ENCODE measurements at places on chromosomes 7 and 10.

DNA sequence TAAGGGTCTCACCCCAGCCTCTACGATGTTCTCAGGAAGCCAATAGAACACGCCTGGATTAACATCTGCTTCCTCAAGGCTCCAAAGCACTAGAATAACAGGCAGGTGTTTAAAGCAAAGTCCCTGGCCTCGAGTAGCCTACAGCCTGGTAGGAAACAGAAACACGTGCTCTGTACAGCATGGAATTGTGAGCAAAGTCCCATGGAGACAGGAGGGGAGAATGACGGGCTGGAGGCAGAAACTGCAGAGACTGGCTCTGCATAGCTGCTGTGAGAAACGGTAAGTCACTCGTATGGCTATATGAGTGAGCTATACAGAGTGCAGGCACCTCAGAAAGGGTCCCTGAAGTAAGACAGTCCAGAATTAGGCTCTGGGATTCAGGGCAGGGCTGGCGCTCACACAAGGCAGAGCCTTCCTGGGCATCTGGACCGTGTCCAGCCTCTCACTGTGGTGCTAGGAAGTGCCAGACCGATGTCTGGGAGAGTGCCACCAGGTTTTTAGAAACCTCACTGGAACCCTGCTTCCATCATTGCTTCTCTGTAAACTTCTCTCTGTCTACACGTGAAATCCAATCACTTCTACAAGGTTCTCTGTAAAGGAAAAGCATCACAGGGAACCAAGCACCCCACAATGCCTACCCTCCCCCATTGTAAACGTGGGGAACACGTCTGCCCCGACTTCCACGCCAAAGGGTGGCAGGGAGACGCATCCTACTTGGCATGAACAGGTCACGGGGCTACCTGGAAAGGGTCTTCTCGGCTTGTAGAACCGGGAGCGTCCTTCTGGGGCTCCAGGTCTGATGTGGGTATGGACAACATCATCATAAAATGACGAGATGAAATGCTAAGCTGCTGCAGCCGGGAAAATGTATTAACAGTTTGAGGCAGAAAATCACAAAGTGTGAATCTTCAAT, 38.8 kb upstream of the SHH start:
- no peak for DNase-seq

DNA sequence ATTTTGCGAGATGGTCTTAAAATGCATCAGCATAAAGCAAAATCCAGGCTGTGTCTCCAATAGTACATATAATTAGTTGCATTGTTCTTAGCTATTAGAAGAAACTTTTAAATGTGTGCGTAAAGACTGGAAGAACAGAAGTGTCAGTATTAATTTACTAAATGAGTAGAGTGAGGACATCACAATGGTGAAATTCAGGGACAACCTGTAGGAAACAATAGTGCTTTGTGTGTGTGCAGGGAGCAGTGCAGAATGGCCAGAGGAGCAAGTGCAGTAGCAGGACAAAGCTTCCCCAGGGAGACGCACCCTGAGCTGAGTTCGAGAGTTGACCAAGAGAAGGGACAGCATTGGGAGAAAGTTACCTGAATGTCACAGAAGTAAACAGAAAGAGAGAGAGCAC, 13.7 kb downstream of the ITGB8 start:
- DNase-seq = no peak

- DNase-seq = no peak
Measured at GRCh38 chr10:25768167-25768566, 165.9 kb upstream of the MYO3A start.

DNA sequence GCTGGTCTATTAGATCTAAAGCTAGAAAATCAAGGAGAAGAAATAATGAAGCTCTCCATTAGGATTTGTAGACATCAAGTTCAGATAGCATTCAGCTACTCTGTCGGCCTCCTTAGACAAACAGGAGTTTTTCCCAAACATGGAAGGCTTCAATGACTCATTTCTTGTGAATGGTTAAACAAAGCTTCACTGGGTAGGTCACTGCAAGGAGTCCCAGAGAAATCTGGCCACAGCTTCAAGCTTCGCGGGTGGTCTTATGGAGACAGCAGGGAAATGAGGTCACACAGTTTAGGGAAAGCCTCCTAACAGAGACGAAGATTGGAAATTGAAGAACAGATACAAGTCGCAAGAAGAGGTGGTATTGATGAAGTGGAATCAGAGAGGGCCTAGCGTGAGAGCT, 22.6 kb upstream of the LRRC72 start:
- no peak for DNase-seq

DNA sequence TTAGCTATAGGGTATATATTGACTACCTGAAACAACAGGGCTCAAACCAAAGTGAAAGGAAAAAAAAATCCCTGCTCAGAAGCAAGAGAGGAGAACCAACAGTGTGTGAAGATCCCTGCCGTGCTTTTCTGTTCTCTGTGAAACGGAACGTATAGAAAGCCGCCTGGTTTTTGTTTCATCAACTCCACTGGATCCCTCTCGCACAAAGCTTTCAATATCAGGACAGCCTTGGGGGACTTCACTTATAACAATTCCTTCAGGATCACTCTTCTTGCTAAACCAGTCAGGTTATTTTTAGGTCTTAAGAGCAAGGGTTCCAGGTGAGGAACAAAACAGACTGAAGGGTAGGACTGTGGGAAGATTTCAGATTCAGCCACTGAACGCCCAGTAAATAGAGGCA, 151.1 kb upstream of the CACNA2D1 start:
- DNase-seq = no peak

DNA sequence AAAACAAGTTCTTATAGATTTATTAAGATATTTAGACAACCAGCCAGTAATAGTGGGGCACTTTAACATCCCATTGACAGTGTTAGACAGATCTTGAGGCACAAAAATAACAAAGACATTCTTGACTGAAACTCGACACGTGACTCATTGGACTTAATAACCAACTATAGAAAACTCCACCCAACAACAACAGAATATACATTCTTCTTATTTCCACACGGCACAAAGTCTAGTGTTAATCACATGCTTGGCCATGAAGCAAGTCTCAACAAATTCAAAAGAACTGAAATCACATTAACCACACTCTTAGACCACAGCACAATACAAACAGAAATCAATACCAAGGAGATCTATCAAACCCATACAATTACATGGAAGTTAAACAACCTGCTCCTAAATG, 138.1 kb downstream of the ARL5B start:
- DNase-seq = no peak

DNA sequence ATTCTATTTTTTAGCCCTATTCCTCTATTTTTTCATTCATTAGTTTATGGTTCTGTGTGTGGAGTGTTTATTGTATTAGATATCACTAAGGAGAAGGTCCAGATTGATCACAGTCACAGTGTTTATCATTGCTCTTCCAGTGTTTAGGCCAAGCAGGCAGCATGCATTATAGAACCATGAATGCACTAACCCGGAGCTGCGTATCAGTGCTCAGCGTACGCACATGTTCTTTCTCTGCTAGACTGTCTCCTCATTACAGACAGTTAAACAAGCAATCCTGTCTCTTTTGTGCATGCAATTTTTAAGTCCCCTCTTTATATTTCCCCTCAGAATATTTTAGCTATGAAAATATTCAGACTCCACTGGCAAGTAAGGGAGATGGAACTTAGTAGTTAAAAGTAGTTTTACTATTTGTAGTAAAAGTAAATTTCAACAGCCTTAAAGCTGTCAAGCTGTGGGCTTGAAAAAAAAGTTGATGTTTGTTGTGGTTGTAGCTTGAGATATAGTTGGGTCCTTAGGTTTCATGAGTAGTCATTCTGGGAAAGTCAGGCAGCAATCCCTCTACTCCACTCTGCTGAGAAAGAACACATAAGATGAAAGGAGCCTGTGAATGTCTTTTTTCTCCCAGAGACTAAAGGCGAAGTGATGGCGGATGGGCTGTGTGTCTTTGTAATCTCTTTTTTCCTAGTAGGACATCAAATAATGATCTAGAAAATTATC, 260.4 kb downstream of the CDK14 start:
- no peak for DNase-seq

DNA sequence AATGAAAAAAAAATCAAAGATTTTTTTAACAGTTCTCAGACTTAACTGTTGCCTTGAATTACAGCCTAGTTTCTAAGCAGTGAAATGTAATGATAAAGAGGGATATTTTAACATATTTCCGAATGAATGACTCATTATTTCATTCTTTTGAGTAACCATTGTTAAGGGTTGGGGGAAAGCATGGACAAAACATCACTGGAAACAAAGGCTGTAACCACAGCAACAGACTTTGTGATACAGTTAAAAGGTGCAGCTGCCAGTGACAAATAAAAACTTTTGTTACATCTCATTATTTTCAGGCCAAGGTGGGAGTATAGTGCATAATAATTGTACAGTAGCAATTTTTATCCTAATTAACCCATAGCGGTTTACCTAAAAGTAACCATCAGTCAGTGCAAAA, 172.6 kb downstream of the LRRTM3 start:
- DNase-seq = no peak

Measured in stimulated activated CD8-positive, alpha-beta memory T cell treated with anti-CD3 and anti-CD28 coated beads, Interleukin-15, amount 100 ng/mL, for 4 hours (primary cell).